HFF-Myc (cell line): ENCODE measurements at places on chromosomes 7 and 10.
A peak's percentile ranks its signal among the peaks of the same experiment; 100 is the strongest.

DNA sequence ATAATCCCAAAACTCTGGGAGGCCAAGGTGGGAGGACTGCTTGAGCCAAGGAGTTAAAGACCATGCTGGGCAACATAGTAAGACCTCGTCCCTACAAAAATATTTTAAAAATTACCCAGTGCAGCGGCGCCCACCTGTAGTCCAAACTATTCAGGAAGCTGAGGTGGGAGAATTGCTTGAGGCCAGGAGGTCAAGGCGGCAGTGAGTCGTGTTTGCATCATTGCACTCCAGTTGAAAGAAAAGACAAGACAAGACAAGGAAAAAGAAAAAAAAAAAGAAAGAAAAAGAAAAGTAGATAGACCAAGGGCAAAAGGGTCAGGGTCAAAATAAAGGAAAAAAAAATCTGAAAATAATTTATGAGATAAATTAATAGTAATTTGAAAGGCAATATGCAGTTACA lies 5.8 kb downstream of the ANXA7 start:
- no peak for DNase-seq

DNA sequence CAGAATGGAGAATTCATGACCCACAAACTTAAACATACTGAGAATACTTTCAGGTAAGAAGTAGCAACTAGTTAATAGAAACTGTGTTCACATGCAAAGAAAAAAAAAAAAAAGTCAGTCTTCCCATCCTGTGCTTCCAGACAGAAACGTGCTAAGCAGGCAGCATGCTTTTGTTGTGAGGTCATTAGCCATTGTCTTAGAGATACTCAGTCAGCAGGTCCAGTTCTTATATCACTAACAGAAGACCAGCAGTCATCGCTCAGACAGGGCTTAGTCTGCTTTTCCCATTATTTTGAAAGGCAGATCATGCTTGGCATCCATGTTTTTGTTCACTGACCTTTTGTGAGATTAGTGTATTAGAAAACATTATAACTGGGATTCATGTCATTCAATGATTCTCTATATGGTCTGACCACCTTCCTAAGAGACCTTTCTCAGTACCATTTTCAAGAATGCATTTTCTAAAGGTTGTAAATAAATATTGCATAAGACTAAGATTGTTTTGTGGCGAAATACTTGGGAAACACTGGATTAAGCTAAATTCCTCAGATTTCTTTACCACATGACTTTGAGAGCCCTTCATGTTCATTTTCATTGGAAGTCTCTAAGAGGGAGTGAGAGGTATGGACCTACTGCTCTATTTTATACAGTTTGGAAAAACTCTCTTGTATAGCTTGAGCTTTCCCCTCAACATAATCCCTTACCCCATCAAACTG lies 45.0 kb upstream of the AGBL3 start:
- peak; percentile 59 for DNase-seq

DNA sequence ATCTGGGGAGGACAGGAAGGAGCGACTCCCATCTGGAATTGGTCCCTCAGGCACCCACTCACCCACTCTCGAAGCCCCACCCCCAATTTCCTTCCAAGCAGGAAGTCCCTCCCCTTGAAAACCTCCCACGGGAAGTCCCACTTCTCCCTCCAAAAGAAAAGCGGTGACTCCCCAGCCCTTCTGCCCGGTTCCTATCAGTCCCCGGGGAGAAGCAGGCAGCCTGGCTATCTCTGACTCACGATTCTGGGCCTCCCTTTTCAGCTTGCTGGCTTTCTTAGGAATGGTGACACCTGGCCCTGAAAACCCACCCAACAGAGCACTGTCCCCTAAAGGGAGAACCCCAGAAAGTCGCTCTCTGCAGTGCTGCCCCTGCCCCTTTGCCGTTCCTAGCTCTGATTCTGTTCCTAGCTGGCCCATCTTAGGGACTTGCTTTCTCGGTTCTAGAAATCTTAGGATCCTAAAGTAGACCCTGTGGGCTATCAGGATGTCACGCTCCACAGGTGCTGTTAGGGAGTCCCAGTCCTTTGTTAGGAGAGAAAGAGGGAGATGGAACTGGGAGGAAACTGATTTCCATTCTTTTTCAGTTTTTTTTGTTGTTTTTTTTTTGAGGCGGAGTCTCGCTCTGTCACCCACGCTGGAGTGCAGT lies 6.0 kb downstream of the TSC22D4 start:
- no peak for DNase-seq

DNA sequence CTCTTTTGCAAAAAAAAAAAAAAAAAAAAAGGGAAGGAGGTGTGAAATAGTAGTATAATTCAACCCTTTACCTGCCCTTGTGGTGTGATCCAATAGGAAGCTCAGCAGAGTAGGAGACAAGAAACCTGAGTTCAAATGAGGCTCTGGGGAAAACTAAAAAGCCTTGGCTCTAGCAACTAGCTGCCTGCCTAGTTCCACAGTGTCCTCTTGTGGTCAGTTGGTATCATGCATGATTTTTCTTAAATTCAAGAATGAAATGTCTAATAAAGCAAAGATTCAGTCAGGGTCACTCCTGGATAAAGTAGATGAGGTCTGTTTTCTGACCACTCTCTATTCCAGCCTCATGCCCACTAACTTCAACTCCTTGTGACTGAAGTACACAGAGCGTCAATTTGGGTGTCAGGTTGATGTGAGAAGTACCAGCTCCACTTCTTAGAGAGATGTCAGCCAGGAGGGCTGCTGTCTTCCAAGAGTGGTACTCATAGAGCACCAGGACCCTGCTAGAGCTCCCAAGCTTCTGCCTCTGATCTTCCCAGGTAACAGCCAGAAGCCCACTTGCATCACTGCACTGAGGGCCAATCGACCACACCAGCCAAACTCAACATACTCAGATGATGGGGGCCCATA lies 10.5 kb downstream of the LSM5 start:
- no peak for DNase-seq

DNA sequence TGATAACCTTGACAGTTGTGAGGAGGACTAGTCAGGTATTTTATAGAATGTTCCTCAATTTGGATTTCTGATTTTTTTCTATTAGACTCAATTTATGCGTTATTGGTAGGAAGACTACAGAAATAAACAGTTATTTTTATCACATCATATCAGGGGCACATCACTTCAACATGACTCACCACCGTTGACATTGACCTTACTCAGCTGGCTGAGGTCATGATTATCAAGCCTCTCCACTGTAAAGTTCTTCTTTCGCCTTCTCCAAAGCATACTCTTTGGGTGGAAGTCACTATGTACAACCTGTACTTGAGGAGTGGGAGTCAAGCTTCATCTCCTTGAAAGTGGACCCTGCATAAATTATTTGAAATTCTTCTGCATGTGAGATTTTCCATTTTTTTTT lies 194.3 kb upstream of the IGFBP3 start:
- DNase-seq, result no peak

DNA sequence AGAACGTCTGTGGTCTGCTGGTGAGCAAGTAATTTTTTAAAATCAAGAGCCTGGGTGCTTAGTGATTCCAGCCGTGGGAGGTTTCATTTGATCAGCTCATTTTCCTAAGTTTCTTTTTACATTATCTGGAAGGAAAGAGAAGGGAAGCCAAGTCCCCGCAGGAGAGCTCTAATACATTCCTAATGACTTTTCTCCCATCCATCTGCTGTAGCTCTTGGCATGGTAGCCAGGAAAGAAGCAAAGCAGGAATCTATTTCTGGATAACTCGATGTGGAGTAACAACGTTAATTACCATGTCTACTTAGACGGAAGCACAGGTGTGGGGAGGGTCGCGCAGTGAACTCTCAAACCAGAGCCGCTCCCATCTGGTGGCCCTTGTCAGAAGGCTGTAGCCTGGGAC lies 121.9 kb downstream of the PAXIP1 start:
- no peak for DNase-seq

DNA sequence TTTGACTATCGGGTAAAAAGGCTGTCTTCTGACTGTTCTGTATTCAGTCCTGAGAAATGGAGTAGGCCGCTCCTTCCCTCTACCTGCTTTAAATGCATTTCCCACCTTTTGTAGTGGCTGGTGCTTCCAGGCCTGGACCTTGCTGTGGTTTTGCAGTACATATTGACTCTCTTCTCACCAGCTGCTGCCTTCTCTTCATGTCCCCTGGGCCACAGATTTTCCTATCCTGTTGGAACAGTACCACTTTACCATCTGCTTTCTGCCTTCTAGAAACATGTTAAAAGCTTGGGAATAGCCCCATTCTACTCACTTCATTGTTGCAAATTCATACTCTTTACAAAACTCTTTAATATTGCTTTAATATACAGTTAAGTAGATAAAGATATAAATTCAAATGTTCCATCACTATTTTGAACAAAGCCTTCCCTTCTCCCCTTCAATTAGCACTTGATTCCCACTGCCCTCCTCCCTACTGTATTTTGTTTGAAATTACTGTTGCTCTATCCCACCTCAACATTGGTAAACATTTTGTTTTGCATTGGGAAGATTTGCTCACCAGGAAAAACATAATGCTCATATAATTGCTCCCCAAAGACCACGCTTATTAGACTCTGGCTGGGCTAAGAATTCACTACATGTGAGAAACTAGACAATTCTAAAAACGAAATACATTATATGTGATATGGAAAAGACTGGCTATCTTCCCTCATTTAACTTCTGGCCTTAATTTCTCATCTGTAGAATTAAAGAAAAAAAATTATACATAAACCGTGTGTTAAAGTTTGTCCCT lies 17.3 kb upstream of the SEMA3C start:
- DNase-seq, result no peak

DNA sequence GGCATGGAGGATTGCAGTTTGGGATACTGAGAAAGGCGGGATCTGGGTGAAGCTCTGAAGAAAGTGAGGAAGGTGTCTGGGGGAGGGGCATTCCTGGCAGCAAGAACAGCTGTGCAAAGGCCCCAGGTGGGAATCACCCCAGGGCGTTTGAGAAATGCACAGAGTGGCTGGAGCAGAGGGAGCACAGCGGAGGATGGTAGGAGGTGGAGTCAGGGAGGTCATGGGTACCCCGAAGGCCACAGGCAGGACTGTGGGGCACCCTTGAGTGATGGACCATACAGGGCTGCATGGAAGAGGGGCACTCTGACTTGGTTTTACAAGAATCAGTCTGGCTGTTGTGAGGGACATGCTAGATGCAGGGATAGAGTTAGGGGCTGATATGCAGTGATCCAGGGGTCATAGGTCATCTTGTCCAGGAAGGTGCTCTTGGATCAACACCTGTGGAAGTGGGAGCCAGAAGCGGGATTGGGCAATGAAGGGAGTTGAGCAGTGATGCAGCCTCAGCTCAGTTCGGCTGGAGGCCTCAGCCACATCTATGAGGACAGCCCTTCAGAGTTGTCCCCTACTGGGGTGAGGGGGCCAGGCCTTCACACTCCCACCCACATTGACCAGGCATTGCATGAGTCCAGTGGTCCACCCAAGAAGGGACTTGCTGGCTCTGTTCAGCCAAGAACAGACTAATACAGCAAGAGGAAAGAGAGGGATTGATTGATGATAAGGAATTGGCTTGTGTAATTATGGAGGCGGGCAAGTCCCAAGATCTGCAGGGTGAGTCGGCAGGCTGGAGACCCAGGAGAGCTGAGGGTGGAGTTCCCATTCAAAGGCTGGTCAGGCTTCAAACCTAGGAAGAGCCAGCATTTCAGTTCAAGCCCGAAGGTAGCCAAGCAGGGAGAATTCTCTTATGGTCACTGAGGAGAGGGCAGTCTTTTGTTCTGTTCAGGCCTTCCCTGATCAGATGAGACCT lies 48.7 kb downstream of the TSPAN15 start:
- DNase-seq, result no peak

DNA sequence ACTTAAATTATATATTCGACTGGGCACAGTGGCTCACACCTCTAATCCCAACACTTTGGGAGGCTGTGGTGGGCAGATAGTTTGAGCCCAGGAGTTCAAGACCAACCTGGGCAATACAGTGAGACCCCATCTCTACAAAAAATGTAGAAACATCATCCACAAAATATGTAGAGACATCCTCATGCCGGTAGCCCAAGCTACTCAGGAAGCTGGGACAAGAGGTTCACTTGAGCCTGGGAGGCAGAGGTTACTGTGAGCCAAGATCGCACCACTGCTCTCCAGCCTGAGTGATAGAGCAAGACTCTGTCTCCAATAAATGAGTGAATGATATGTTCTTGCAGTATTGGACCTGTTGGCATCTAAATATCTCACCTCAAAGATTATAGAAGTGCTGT lies 22.6 kb upstream of the TNS3 start:
- no peak for DNase-seq

GRCh38 chr10:109964318-109964717 lies 41.0 kb upstream of the XPNPEP1 start:
- DNase-seq, result no peak

GRCh38 chr7:7978860-7979259 lies 10.3 kb downstream of the GLCCI1 start:
- no peak for DNase-seq

- no peak for DNase-seq
These were observed 97.2 kb upstream of the PODXL start for GRCh38 chr7:131653418-131654248.

DNA sequence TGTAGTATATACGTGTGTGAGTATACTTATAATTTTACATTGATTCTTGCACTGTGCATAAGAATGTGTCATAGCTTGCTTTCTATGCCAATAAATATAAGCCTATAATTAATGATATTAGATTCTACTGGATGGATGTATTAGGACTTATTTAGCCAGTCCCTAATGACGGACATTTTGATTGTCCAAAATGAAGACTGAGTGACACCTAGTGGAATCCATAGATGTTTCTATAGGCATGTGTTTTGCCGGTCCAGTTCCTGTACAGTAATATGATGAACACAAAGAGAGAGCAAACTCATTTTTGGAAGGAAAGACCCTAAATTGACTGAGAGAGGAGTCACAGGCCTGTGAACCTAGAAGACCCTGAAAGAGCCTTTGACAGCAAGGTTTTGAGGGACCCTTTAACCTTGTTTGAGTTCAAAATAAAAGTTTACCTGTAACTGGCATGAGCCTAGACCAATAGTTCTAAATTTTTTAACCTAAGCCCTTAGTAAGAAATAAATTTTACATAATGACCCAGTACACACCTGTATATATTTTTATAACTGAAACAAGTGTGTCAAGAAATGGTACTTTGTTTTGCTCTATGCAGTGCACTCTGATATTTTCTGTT lies 42.4 kb upstream of the AGBL3 start:
- no peak for DNase-seq

- peak; percentile 96 for DNase-seq
These were observed 14.1 kb downstream of the YAE1 start for GRCh38 chr7:39580149-39580874.

GRCh38 chr10:119942973-119943372 lies 50.4 kb downstream of the SEC23IP start:
- no peak for DNase-seq

DNA sequence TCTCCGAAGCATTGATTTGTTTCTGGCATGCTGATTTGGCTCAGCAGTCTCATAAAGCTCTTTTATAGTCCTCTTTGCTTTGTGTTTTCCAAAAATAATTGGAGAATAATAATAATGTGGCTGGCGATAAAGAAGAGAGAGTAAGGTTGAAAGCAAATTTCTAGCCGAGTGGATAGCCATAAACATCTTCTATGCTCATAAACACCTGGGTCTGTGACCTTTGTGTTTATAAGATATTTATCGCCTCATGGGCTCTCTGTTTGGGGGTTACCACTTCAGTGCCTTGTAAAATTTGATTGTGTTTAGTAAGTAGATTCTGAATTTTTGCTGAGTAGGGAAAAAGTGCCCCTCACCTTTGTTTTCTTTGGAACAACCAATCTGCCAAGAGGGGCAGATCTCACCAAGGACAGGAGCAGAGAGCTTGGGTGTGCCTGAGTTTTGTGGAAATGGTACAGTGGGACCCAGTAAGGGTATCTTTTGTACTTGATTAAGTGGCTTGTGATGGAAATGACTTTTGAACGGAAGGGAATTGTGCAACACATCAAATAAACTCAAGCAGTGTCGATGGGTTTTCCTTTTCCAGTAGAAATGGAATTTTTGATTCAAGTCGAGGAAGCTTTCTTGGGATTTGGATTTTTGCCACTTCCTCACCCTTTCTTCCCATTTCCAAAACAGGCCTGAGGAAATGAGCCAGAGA lies 220.5 kb downstream of the AUTS2 start:
- DNase-seq, result no peak
